ENCODE measurements at places on chromosomes 1 and 21. TPM values are rescaled to one million over a fixed set of nuclear protein-coding genes. Genes with fewer than 3 reads are reported as not detected.

Gene MAEL
- not detected for total RNA-seq

Gene MTARC2
- total RNA-seq: 6.6 TPM

Gene TFF1
- total RNA-seq: 4.6 TPM

Gene NR1I3
- total RNA-seq: not detected

Gene CROCC
- total RNA-seq: 12.0 TPM

Gene CCDC27
- not detected for total RNA-seq

Gene CTPS1
- total RNA-seq: 40.1 TPM

Gene NPHS2
- not detected for total RNA-seq

DNA sequence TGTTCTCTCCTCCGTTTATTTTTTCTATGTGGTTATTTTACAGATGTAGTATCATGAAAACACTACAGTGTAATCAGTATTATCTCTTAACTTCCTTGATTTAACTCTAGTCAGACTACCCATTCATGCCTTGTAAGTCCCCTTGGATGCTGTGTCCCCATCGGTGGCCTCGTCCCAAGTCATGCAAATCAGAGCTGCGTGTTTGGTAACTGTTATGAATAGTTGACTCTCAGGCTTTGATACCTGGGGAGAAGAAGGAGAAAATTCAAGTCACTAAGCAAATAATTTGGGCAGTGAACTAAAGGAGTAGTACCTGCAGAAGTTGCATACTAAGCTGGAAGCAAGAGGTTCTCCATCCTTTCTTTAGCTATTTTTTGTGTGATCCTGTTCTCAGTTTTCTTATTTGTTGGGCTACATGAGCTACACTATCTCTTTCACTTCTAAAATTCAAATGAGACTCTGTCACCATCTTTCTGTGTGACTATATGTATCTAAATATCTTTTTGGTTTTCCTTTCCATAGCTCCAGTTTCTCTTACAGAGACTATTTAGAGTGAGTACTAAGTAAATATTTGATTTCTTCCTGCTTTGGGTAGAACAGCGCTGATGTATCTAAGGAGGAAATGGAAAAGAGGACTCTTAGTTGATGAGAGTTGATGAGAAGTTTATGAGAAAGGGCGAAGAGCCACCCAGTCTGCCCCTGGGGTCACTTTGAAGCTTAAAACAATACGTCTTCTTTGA is 50.9 kb downstream of the VANGL2 start:
- peak; percentile 71 for DNase-seq

- no peak for DNase-seq
Observed at GRCh38 chr1:63937461-63938022, 163.7 kb downstream of the ROR1 start.

DNA sequence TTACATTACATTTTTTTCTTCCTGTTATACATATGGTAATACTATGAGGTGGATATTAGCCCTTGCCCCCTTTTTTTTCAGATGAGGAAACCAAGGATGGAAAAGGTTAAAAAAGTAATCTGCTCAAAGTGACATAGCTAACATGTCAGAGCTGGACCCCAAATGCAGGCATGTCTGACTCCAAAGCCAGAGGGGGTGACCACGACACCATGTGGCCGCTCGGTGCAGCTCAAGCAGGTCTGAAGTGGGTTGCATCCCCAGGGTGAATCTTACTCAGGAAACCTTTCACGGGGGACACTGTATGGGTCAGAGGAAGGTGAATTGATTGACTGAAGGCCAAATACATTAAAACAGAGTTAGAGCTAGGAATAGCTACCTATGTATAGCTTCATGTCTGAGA is 34.8 kb downstream of the CD34 start:
- DNase-seq: no peak

DNA sequence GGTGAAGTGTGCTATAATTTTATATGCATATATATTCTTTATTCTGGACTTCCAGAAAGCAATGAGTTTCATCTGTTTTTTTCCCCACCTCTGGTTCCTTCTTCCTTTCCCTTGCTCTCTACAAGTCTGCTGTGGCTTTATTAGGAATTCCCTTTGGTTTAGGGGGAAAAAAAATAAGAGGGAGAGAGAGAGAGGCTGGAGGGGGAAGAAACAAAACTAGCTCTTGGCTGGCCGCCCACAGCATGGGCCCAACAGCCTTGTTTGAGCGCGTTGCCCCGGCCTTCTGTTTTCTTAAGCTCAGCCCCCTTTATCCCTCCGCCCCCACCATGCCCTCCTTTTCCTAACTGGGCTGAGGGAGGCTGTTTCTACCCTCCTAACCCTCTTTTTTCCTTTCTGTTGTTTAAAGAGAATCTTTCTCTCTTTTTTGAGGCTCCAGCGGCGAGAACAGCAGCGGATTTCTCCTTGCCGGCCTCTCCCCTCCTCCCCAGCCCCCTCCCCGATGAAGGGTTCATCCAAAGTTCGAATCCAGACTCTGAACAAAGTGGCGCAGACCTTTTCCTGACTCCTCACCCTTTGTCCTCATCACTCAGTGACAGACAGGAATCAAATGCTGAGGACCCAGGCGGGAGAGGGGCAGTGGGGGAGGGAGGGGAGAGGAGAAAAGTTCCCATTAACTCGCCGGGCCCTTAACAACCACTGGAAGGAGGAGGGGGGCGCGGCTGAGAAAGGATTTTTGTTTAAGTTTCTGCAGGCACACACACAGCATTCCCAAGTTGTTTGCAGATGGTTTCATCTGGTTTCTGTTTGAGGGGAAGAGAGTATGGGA is 29.7 kb downstream of the PBX1 start:
- no peak for DNase-seq

- DNase-seq: peak; percentile 42
Observed at GRCh38 chr1:209389258-209389657, 194.3 kb upstream of the CAMK1G start.

DNA sequence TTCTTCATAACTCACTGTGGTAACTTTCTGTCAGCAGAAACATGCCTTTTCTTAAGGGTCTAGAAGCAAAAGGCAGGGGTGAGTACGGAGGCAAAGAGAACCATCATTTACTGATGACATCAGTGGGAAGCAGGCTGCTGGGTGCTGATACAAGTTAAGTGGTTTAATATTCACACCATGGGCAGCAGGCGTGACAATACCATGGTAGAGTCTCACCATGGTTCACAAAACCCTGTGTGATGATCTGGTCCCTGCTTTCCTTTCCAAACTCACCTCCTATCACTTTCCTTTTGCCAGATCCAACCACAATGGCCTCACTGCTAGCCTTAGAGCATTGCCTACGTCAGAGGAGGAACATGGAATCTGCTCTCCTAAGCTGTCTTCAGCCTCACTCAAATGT is 8.7 kb downstream of the MAB21L3 start:
- no peak for DNase-seq

DNA sequence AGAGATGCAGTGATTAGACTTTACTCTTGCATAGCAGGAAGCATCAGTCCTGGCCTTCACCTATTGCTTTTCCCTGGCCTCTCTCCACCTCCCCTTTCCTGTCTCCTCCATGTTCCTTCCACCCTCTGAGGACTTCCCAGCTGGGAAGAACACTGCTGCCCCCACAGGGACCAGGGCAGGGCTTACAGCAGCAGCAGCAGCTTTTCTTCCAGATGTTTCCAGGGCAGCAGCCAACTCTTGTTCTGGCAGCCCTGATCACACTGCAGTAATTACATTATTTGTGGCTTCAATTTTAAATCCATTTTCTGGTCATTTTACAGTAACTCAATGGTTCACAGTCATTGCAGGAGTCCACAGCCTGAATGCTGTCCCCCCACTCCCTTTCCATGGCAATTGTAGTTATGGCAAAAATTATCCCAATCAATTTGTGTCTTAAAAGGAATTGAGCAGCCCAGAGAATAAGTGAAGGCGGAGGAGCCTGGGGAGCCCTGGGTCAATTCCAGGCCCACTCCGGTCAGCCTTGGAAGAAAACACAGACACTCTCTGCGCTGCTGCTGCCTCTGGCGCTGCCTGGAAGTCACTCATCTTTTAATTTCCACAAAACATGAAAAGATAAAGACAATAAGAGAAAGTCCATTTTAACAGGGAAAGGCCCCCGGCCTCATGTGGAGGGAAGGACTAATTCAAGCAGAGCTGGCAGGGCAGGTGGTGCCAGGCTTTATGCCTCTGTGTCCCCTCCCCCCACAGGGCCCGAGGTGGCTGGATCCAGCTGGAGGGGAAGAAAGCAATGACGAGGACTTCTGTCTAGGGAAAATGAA is 148.6 kb downstream of the GRIK3 start:
- no peak for DNase-seq

- DNase-seq: no peak
Observed at GRCh38 chr1:244226435-244226834, 175.4 kb downstream of the ZBTB18 start.

- no peak for DNase-seq
Observed at GRCh38 chr1:8368956-8369639, 51.2 kb downstream of the SLC45A1 start.

DNA sequence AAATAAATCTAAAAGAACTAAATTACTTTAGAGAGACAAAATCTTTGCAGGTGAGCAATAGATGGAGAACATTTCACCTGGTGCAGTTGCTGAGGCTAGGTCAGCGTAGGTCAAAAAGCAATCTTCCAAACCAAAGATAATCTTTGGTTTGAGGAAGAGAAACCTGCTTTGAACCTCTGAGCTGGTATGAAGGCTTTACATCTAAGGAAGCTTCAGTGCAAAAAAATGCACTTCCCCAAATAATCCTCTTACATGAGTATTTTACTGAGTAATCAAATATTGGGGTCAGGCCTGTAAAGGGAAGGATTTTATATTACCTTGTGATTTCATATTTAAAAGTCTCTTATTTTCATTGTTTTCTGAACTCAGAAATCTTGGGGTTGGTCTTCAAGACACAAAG is 223.6 kb downstream of the SRGAP2C start:
- DNase-seq: no peak

GRCh38 chr1:7341145-7341905 is 429.8 kb upstream of the VAMP3 start:
- no peak for DNase-seq

- no peak for DNase-seq
Observed at GRCh38 chr1:234827181-234827580, 217.2 kb upstream of the IRF2BP2 start.

- DNase-seq: no peak
Observed at GRCh38 chr1:183636334-183636682, 725 bp upstream of the ARPC5 start.

- DNase-seq: no peak
Observed at GRCh38 chr1:179807291-179807690, 64.2 kb downstream of the FAM163A start.

DNA sequence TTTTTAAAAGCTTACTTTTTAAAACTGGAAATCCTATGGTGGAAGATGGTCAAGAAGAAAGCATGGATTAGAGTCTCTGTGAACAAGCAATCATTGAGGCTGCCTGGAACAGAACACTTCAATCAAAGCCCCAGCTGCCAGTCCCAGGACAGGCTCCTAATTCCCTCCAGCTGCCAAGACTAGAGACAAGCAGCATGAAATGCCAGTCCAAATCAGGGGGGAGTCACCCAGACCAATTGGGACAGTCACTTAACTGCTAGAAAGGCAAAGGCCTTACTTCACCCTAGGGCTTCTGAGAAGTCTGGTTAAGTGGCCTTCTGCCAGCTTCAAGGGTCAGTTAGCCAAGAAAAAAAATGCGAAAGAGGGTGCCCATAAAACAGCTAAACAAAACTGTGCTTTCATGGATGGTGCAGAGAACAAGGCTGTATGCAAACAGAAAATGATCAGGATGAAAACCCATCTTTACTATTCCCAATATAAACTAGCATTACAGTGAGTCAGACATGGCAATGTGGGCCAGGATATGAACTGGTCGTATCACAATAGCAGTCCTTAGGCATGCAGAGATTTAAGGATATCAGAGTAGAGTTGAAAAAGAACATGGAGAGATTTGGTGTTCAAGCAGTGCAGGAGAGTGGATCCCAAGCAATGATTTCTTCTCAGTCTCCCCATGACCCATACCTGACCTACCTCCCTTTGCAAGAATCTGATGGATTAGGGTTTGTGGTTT is 31.0 kb upstream of the MAN1A2 start:
- no peak for DNase-seq

GRCh38 chr1:67977756-67978155 is 72.7 kb downstream of the DIRAS3 start:
- DNase-seq: no peak

GRCh38 chr1:166479052-166479631 is 312.3 kb upstream of the FAM78B start:
- DNase-seq: peak; percentile 74

DNA sequence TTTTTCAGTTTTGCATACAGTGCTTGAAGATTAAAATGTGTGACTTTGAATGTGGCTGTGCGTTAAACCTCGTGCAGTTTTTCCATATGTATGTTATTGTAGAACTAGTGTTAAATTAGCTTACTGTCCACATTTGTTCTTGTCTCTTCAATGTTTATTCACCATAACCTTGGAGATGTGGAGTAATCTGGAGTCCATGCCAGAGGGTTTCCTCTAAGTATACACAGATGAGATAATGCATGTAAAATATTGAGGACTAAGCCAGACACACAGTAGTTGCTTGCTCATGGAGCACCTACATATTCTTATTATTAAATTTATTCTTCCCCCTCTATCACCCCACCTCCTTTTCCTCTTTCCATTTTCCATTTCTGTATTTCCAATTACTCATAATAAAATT is 7.7 kb upstream of the GIPC2 start:
- no peak for DNase-seq

GRCh38 chr1:236836157-236836556 is 41.1 kb downstream of the MTR start:
- no peak for DNase-seq

- DNase-seq: no peak
Observed at GRCh38 chr1:107538502-107538901, 397.7 kb downstream of the NTNG1 start.
